ENCODE measurements at places on chromosomes 4 and X.

- no peak for DNase-seq
These were observed 97.8 kb upstream of the TENM3 start for GRCh38 chr4:182145334-182145905.

GRCh38 chr4:155639704-155640523 is 26.7 kb upstream of the GUCY1A1 start:
- no peak for DNase-seq

- DNase-seq = no peak
These were observed 691 bp downstream of the SCARB2 start for GRCh38 chr4:76212851-76213414.

DNA sequence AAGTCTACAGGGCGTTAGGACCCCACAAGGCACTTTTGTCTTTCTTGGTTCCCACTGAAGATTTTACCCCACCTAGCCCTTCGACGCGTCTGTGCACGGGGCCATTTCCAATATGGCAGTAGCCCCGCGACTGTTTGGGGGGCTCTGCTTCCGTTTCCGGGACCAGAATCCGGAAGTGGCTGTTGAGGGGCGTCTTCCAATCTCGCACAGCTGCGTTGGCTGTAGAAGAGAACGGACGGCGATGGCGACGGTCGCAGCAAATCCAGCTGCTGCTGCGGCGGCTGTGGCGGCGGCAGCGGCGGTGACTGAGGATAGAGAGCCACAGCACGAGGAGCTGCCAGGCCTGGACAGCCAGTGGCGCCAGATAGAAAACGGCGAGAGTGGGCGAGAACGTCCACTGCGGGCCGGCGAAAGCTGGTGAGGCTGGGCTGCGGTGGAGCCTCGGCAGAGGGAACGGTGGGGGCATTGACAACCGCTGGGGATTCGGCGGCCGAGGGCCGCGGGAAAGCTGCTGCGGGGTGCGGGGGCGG is at the start of gene USP11:
USP11 (plus strand) TSS at position 207 of the 530 bp plus-strand sequence; CDS start at position 242, 35 bp downstream.
- DNase-seq = peak; percentile 41

DNA sequence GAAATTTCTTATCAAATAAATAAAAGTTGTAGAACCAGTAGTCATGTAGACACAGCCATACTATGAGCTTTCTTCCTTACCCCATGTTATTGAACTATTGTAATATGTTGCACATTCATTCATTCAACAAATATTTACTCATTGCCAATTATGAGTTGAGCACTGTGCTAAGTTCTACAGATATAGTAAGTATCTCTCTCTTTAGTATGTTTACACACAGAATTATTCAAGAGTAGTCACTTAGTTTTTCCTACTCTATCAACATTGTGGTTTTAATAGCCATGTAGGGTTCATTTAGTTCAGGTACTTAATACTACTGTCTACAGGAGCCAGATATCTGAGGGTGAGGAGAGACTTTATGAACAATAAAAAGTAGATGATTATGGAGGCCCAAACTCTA is 86.2 kb downstream of the TEX13A start:
- DNase-seq = no peak

GRCh38 chr4:26912069-26912468 is 51.4 kb downstream of the STIM2 start:
- no peak for DNase-seq

- no peak for DNase-seq
These were observed 203.4 kb downstream of the ANAPC10 start for GRCh38 chr4:144894573-144894972.

DNA sequence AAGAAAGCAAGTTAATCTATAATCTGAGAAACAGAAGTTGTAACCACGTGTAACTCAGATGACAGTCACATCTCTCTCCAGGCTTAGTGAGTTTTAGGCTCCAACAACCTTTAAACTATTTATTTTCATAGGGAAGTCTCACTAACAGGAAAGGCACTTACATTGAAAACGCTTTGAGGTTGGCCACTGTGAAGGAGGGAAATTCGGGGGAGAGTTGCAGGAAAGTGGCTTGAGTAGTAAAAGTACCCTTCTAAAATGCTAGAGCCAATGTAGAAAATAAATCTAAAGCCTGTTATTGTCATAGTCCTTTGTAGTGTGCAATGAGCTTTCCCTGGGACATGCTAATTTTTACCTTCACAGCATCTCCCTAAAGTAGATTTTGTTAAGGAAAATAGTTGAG is 995 bp upstream of the NFXL1 start:
- no peak for DNase-seq

DNA sequence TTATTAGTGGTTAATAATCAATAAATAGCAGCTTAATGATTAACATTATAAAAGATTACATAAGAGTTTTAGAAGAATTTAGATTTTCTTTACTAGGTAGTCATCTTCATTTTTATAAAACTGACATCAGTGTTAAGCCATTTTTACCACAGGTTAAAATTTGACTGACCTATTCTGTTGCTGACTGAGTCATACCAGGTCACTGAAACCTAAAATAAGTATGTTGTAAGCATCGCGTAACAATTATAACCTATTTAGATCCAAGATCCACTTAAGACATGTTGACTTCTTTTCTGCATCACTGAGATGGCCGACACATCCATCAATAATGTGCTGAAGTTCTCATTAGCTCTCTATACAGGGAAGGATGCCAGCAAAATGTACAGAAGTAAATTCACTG is 36.7 kb downstream of the ARX start:
- no peak for DNase-seq

DNA sequence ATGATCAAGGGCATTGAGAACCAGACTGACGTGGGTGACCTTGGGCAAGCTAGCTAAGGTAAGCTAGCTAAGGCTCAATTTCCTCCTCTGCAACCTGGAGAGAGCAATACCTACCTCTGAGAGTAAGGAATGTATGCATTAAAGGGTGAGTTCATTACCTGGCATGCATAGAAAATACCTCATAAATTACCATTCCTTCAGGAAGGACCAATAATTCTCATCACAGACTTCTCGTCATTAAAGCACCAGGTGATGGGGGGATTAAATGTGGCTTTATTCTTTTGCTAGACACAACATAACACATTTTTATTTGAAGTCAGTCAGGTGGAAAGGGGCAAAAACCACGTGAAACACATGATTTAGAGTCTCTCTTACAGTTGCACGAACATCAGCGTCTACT is 21.5 kb downstream of the EGFL6 start:
- DNase-seq = no peak

GRCh38 chr4:38123555-38123954 is 163.4 kb downstream of the PTTG2 start:
- no peak for DNase-seq

DNA sequence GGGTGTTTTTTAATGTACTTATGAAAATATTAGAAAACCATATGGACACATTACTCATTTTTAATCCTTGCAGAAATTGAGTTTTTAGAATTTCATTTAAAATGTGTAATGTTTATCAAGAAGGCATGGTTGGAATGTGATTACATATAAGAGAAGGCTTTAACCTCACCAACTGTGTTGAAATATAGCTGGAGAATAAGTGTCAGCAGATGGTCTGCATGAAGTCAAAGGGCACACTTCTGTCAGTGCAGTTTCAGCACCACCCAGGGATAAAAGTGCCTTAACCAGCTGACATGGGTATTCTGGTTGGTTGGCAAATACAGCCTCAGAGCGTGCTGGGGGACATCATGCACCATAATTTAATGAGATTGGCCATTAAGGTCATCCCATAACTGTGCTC is 21.2 kb upstream of the ANTXR2 start:
- no peak for DNase-seq

DNA sequence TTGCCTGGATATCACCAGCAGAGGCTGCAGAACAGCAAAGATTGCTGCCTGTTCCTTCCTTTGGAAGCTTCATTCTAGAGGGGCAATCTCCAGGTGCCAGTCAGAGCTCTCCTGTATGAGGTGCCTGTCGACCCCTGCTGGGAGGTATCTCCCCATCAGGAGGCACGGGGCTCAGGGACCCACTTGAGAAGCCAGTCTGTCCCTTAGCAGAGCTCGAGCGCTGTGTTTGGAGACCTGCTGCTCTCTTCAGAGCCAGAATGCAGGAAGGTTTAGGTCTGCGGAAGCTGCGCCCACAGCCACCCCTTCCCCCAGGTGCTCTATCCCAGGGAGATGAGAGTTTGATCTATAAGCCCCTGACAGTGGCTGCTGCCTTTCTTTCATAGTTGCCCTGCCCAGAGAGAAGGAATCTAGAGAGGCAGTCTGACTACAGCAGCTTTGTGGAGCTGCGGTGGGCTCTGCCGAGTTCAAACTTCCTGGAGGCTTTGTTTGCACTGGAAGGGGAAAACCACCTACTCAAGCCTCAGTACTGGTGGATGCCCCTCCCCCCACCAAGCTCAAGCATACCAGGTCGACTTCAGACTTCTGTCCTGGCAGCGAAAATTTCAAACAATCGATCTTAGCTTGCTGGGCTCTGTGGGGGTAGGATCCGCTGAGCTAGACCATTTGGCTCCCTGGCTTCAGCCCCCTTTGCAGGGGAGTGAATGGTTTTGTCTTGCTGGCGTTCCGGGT is 57.9 kb downstream of the DKK2 start:
- DNase-seq = no peak

DNA sequence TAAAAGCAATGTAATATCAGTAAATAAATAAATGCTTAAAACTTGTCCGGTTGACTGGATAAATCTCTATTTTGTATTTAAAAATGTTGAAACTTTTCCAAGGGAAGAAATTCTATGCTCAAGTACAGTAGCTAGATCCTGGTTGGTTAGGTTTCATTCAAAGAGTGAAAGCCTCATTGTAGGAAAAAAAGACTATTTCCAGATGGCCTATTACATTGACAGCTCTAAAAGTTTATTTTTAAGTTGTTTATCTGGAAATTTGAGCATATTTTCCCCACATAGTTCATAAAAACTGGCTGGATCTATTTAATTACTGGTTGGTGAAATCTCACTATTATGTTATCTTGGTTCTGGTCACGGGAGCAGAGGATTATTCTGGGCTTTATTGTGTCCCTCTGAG is 38.0 kb downstream of the FRAS1 start:
- DNase-seq = no peak

DNA sequence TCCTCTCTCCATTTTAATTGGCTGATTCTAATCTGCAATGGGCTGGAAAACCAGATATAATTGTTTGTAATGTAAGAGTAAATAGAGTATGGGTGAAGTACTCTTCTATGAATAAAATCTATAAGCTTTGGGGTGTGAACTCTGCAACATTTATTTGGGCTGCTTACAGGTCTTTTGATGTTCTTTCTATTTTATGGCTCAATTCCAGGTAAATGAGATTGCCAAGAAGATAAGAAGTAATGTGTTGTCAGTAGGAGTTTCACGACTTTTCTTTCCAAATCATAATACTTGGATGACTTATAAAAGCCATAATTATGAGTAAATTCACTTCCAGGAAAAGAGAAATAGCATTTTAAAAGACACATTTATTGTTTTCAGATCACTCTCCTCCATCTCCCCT is 103.5 kb downstream of the FMR1NB start:
- no peak for DNase-seq

GRCh38 chrX:24169211-24169610 is 19.7 kb downstream of the ZFX start:
- no peak for DNase-seq

DNA sequence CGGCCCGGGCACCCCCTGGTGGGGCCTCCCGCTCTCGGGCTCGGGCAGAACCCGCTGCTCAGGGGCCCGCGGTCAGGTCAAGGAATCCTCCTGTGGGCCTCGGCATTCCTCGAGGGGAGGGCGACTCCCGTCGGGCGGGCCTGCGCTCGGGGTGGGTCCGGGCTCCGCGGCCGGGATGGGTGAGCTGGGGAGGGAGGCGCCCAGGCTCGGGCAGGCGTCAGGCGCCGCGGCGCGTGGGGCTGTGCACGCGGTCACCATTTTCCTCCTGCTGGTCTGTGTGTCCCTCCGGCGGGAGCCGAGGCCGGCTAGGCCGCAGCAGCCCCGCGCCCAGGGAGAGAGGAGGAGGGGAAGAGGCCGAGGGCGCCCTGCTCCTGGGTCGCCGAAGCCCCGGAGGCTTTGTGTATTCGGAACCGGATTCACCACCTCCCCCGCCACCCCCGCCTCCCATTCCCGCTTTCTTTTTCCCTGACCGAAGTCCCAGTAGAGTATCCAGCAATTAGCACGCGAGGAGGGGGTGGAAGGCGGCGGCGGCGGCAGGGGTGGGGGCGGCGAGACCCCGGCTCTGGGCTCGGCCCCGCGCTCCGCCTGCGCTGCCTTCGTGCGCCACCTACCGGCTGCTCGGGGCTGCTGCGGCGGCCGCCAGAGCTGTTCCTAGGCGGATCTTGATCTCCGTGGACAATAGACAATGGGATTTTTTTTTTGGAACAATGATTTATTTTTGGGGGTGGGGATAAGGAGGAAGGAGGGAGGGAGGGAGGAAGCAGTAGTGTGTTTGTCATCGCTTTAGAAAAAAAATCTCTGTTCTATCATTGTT is 99.0 kb upstream of the MAML3 start:
- DNase-seq = peak; percentile 67

GRCh38 chr4:1201851-1202525 is 29.6 kb upstream of the SPON2 start:
- DNase-seq = no peak

- DNase-seq = no peak
These were observed 12.8 kb downstream of the HOPX start for GRCh38 chr4:56668267-56668666.
